ENCODE measurements at places on chromosomes 11 and 22.

DNA sequence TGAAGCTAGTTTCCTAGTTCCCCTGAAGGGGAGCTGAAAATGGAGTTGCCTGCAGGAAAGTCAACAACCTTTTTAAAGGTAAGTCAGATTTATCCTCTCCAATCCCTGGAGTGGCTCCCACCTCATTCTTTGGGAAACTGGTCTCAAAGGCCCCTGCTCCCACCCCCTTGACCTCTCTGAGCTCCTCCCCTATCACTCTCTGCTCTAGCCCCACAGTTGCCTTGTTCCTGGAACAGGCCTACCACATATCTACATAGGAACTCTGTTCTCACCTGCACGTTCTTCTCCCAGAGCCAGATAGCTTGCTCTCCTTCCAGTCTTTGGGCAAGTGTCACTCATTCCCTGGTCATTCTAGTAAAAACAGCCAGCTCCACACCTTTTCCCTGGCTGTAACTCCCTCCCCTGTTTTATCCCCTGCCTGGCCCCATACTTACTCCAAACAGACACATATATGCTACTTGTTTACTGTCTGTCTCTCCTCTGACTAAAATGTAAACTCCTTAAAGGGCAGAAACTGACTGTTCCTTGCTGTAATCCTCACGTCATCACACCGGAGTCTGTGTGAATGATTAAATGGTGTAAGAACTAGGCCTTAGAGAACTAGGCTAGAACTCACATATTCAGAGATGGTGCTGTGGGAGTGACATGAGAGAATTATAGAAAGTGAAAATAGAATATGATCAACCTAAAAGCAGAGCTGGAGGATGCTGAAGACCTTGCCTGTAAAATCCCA lies 53.3 kb downstream of the TCF20 start:
- no peak for DNase-seq

DNA sequence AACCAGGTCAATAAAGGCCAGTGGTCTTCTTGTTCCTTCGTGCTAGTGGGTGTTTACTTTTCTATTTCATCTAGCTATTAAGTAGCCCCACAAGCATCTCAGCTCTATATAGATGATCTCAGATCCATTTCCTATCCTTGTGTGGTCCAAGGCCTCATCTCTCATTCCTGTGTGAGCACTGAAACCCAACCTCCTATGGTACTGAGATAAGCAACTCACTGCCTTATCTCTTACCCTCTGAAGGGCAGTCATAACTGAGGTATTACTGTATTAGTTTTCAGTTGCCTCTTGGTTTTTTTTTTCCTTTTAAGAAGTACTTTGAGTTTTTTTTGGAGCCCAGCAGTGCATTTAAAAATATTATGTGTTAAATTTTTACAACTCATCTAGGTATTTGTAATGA lies 28.3 kb downstream of the ACER3 start:
- no peak for DNase-seq

- no peak for DNase-seq
Observed at GRCh38 chr11:1597331-1597993, 632 bp downstream of the KRTAP5-2 start.

- no peak for DNase-seq
Observed at GRCh38 chr22:43186272-43187170, at the start of gene TTLL12. Gene TTLL12, minus strand, starts transcription at chr22:43187134. Its CDS starts 65 bp downstream, at chr22:43187069.

GRCh38 chr11:6631361-6631890 lies 12.2 kb upstream of the TPP1 start:
- no peak for DNase-seq

DNA sequence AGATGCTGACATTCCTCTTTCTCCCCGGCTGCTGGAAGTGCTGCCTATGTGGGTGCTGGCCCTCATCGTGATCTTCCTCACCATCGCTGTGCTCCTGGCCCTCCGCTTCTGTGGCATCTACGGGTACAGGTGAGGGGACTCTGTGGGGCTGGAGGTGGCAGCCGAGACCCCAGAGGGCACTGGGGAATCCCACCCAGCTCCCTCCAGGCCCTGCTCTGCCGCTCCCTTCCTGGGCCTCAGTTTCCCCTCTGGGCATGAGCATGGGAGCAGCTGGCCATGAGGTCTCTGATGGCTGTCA lies 21.8 kb downstream of the CSF2RB start:
- DNase-seq, result no peak

- no peak for DNase-seq
Observed at GRCh38 chr11:27757953-27758352, 57.7 kb upstream of the BDNF start.

DNA sequence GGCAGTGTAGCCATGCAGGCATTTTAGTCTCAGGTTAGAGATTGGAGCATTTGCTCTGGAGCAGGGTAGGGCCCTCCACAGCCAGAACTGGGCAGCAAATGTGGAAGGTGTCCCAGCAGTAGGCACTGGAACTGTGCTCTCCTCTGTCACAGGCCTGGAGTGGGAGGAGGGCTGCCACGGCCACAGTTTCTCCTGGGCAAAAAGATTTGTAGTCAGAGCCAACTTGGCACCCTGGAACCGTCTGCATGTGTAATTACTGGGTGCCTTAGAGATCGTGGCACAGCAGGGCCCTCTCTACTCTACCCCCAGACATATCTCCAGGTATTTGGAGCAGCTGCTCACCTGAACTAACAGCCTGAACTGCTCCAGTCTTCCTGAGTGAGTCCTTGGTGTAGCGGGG lies 93.7 kb downstream of the ZC3H12C start:
- no peak for DNase-seq

GRCh38 chr22:36156515-36157419 lies 3.8 kb downstream of the APOL3 start:
- peak; percentile 85 for DNase-seq

DNA sequence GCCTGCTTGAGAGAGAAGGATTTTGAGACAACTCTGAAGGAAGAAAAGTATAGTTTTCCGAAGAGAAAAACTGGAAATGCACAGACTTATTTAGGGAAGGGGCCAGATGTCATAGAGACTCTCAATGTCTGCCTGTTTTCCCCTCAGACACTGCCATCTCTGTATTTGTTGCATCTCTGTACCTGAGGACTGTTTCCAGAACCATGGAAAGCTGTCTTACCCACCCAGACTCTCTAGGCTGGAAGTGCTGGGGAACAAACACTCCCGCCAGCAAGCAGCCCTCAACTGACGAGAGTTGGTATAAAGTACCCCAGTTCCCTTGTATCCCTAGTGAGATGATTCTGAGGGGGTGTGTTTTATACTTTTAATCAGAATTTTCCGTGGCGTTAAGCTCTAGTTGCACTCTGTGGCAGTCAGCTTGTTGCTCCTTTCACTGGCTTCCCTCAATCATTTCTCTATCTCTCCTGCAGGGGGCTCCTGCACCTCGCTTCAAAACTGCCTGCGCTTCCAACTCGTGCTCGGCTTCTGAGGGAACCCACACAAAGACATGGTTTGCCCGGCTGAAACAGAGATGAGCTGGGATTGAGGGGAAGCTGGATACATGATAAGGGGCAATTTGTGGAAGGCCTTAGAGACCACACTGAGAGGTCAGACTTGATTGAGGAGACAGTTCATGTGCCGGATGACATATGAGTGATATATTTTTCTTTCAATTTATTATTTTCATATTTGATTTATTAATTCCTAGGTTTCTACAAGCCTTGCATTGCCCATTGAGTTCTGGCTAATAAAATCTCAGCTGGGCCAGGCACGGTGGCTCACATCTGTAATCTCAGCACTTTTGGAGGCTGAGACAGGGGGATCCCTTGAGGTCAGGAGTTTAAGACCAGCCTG lies 36.9 kb upstream of the CLPB start:
- DNase-seq, result peak; percentile 3

DNA sequence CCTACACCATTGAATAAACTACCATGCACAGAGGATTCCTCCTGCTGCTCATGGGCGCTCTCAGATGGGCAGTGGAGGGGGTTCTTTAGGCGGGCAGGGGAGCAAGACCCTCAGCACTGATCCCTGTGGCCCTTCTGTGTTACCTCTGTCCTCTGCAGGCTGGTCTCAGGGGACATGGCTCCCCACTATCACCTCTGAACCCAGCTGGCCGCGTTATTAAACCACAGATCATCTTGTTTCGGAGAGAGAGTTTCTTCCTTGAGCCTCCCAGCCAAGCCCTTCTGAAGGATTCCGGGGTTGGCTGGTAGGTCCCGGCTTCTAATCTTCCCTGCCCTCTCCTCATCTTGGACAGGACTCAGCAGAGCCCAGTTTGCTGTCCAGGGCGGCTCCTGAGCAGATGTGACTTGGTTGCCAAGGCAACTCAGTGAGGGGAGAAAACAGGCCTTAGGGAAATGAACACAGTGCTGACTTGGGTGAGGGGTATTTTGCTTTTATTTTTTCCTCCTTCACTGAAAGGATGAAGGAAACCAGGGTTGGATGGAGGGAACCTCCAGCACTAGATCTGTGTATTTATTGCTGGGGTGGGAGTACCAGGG lies 13.3 kb downstream of the APOL3 start:
- DNase-seq, result no peak

GRCh38 chr11:10564696-10565318 lies 3.7 kb downstream of the LYVE1 start:
- DNase-seq, result peak; percentile 28

- no peak for DNase-seq
Observed at GRCh38 chr11:126384449-126385070, 29.1 kb downstream of the ST3GAL4 start.

- no peak for DNase-seq
Observed at GRCh38 chr11:99419991-99420390, 399.2 kb downstream of the CNTN5 start.

DNA sequence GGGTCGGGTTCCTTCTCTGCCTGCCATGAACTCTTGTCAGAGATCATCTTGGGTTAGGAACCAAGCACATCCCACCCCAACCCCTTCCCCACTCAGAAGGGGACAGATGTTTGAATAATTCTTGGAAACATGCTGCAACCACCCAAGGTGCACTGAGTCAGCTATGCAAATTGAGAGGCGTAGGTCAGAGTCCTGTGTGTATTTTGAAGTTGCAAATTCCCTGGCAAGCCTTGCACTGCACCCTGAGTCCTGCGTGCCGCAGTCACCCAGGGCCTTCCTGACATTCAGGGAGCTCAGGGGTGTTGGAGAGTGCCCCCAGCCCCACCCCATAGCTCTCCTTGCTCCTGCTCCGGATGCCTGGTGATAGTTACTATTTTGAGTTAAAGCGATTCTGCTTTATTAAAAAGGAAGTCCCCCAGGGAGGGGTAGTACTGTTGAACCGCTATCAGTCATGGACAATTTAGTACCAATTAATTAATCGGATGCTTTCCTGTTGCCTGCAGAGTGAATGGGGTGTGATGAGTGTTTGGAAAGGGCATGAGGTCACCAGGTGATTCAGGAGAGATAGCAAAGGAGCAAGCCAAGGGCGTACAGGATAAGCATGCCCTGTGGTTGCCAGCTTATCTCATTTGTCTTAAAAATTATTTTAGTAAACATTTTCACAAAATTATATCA lies 123.7 kb downstream of the GRIK4 start:
- DNase-seq, result no peak

DNA sequence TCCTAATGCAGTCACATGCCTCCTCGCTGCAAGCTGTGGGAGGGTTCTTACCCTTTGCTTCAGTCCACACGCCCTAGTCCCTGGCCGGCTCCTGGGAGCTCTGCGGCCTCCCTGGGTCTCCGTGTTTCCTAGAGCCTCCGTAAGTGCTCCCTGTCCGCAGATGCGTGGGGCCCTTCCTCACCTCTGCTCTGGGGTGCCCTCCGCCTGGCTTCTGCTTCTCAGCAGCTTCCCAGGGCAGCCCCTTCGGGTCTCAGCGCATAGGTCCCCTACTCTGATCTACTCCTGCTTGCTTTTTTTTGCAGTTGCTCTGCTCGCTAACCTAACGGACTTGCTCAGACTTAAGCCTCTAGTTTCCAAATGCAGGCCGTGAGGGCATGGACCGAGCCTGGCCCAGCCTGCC lies 22.4 kb downstream of the CAPN1 start:
- no peak for DNase-seq

- no peak for DNase-seq
Observed at GRCh38 chr11:133823614-133824013, 21.7 kb downstream of the SPATA19 start.

DNA sequence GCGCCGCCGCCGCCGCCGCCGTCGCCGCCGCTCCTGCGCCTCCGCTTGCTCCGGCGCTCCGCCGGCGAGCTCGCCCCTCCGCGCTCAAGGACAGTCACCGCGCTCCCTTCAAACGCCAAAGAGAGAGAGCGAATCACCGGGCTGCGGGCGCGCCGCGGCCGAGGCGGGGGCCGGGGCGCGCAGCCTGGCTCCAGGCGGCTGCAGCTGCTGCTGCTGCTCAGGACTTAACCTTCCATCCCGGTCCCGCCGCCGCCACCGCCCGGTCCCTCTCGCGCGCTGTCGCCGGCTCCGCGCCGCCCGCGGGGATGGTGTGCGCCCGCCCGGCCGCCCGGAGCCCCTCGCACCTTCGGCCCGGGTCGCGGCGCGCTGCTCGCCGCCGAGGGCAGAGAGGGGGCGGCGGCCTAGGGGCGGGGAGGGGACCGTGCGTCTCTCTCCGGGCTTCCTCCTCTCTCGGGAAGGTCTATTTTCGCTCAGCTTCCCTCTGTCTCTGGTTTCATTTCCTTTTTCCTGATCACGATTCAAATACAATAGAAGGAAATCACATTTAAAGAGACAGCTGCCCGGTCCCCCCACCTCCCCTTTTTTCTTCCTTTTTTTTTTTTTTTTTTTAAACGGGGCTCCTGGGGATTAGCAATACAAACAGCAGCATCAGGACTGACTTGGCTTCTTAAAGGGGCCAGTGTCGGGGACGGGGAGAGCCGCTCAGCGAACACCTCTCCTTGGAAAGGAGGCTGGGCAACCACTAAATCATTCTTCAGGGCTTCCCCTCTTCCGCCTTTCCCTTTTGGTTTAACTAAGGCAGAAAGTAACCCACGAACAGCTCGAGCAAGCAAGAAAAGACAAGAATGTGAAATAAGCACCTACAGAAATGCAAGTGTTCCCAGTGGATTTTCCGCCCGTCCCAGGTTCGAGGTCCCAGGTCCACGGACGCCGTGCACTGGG lies 22.1 kb downstream of the LMO2 start:
- peak; percentile 52 for DNase-seq

DNA sequence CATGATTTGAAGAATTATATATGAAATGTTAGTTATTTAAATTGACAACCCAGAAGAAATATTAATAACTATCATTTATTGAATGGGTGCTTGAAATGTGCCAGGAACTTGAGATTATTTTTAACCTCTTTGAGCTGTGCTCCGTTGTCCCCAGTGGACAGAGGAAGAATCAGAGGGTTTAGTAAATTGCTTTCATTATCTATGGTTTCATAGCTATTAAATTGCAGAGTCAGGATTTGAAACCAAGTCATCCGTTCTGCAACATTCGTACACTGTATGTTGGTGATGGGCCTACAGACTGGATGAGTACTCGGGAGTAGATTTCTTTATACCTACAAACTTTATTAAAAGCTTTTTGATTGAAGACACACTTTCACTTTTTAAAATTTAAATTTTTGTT lies 4.9 kb downstream of the HSD17B12 start:
- DNase-seq, result no peak

DNA sequence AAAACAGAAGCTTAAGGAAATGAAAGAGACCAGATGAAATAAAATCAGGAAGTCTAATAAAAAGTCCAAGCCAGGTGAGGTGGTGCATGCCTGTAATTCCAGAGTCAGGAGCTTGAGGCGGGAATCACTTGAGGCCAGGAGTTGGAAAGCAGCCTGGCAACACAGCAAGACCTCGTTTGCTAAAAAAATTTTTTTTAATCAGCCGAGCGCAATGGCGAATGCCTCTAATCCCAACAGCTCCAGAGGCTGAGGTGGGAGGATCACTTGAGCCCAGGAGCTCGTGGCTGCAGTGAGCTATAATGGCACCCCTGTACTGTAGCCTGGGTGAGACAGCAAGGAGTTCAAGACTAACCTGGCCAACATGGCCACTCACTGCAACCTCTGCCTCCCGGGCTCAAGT lies 8.0 kb downstream of the RAB6A start:
- no peak for DNase-seq

Measured in bone marrow (tissue), 2 donors.